Astrocyte (in vitro differentiated cells and primary cell): ENCODE measurements at places on chromosomes 4 and X.
A peak's percentile ranks its signal among the peaks of the same experiment; 100 is the strongest.

- peak; percentile 20 for DNase-seq
These were observed 84.5 kb upstream of the UXT start for GRCh38 chrX:47743504-47743903.

- no peak for DNase-seq
These were observed 74.0 kb upstream of the CENPE start for GRCh38 chr4:103272174-103272573.

DNA sequence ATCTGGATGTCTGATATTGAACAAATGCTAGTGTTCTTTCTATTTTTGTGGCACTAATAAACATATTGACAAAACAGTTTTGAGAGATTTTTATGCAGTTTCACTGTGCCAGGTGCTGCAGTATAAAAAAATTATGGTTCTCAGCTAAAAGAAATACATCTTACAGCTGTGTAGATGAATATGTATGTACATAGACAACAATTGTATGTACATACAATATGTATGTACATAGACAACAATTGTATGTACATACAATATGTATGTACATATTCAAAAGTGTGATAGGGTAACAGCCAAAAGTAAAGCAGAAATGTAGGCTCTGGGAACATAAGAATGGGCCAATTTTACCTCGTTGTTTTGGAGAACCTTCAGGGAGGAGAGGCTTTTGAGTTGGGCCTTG is 390.0 kb upstream of the RPS6KA3 start:
- DNase-seq, result no peak

- DNase-seq, result no peak
These were observed 38.7 kb downstream of the ADD1 start for GRCh38 chr4:2882341-2882740.

- DNase-seq, result peak; percentile 97
These were observed 68.8 kb downstream of the ATXN3L start for GRCh38 chrX:13250826-13251580.
